ENCODE measurements at places on chromosomes 12 and 14. TPM values are rescaled to one million over a fixed set of nuclear protein-coding genes. Genes with fewer than 3 reads are reported as not detected.

Gene AVPR1A
- polyA plus RNA-seq = not detected

Gene FSCB
- not detected for polyA plus RNA-seq

Gene FAM181A
- polyA plus RNA-seq = not detected

Gene MYRFL
- not detected for polyA plus RNA-seq

Gene BMAL2
- polyA plus RNA-seq = 8.4 TPM

Gene PLD4
- 0.05 TPM for polyA plus RNA-seq

Gene AMN
- 0.17 TPM for polyA plus RNA-seq

Gene TGFB3
- 6.7 TPM for polyA plus RNA-seq

Gene AQP6
- polyA plus RNA-seq = not detected

Gene RHOF
- polyA plus RNA-seq = 3.0 TPM

Gene OR4E1
- polyA plus RNA-seq = not detected

Gene LRTM2
- polyA plus RNA-seq = not detected

Gene DBX2
- polyA plus RNA-seq = not detected

Gene MMP17
- 12.7 TPM for polyA plus RNA-seq

Gene TRIM9
- 0.02 TPM for polyA plus RNA-seq

Gene CMA1
- polyA plus RNA-seq = not detected

Gene SYNDIG1L
- not detected for polyA plus RNA-seq

Gene MTRFR
- polyA plus RNA-seq = 11.6 TPM

Gene EML5
- polyA plus RNA-seq = 1.2 TPM

Gene SIX4
- polyA plus RNA-seq = 4.7 TPM

Gene TC2N
- 0.05 TPM for polyA plus RNA-seq

Gene NINJ2
- 0.32 TPM for polyA plus RNA-seq

Gene KRT80
- 4.2 TPM for polyA plus RNA-seq

Gene SLC41A2
- 1.2 TPM for polyA plus RNA-seq

Gene IFNG-AS1
- polyA plus RNA-seq = not detected

Gene TAS2R9
- not detected for polyA plus RNA-seq

Gene CD27
- not detected for polyA plus RNA-seq

Gene STYK1
- polyA plus RNA-seq = 0.92 TPM

Gene LTBP2
- 27.5 TPM for polyA plus RNA-seq

Gene STON2
- polyA plus RNA-seq = not detected

Gene KRT75
- not detected for polyA plus RNA-seq

Gene COX8C
- not detected for polyA plus RNA-seq

Gene KIF5A
- polyA plus RNA-seq = 0.50 TPM

Gene CD163
- not detected for polyA plus RNA-seq

Gene KRT78
- polyA plus RNA-seq = not detected

Gene SLC39A9
- polyA plus RNA-seq = 70.3 TPM

Gene ZNF839
- 8.3 TPM for polyA plus RNA-seq

Gene RIC8B
- 8.3 TPM for polyA plus RNA-seq

Gene GOLGA3
- 23.6 TPM for polyA plus RNA-seq

Gene CLEC6A
- not detected for polyA plus RNA-seq

Gene LRRK2
- 1.5 TPM for polyA plus RNA-seq

Gene PPM1H
- 3.6 TPM for polyA plus RNA-seq

Gene PTGER2
- polyA plus RNA-seq = 0.43 TPM
